ENCODE measurements at places on chromosomes 7 and 10.

GRCh38 chr7:55129541-55130394, 111.0 kb downstream of the EGFR start:
- DNase-seq: no peak

GRCh38 chr10:130875897-130876472, 435.5 kb downstream of the TCERG1L start:
- DNase-seq: no peak

DNA sequence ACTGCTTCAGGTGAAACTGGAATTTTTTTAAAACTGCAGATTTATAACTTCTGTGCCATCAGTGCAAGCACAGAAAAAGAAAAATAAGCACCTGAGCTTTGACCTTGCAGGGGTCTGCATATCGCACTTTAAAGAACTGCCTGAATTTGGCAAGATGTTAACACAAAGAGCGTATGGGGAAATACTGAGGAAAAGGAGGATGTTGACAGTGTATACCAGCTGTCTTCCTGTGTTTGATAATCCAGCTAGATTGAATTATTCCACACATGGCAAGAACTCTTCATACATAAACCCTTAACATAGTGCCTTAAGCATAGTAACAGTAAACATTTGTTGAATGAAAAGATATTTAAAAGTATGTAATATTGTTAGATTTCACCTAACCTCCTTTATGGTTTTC, 30.0 kb downstream of the SMC3 start:
- DNase-seq: no peak

- peak; percentile 77 for DNase-seq
Observed at GRCh38 chr10:87092861-87093631, 1.6 kb downstream of the GLUD1 start.

DNA sequence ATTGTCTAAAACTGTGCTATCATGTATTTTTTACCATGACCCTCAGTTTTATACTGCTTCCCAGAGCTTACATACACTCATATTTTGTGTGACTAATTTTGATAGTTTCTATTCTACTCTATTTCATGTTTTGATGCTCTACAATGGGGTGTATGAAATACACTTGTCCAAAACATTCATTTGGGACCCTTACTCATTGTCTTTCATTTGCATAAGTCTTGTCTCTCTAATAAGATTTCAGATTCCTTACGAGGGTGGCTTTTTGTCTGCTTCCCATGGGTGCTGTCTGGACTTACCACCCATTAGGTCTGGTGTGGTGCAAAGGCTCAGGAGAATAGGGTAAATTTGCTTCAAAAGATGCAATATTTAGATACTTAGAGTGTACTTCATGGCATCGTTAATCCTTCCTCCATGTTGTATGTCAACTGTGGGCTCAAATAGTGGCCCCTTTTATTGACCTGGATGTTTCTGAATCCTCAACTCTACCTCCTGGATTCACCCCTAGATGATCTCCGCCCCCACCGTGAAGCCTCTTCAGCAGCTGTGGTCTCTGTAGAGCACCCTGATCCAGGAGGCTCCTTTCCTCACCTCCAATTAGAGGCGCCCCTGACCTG, 3.6 kb upstream of the GIMAP5 start:
- no peak for DNase-seq

DNA sequence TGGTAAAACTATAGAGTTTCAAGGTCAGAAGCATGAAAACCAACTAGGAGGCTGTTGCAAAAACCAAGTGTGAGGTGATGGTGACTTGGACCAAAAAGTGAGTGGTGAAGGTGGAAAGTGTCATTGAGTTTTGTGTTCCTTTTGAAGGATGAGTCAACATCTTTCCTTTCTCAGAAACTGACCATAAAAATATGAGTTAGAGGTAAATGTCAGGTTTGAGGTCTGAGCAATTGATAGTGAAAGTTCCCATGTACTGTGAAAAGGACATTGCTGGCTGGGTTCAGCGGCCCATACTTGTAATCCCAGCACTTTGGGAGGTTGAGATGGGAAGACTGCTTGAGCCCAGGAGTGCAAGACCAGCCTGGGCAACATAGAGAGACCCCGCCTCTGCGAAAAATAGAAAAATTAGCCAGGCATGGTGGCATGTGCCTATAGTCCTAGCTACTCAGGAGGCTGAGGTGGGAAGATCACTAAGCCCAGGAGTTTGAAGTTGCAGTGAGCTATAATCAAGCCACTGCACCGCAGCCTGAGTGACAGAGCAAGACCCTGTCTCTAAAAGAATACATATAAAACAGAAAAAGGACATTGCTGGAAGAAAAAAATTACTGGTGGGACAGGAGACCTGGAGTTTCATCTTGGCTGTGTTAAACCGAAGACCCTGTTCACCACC, 89.3 kb upstream of the ARID5B start:
- no peak for DNase-seq

- no peak for DNase-seq
Observed at GRCh38 chr7:92253251-92253650, 7.5 kb downstream of the ANKIB1 start.

DNA sequence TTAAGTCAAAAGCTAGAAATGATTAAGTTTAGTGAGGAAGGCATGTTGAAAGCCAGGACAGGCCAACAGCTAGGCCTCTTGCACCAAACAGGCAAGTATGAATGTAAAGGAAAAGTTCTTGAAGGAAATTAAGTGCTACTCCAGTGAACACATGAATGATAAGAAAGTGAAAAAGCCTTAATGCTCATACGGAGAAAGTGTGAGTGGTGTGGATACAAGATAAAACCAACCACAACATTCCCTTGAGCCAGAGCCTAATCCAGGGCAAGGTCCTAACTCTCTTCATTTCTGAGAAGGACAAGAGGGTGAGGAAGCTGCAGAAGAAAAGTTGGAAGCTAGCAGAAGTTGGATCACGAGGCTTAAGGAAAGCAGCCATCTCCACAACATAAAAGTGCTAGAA, 53.0 kb downstream of the DNAJC1 start:
- DNase-seq: no peak

GRCh38 chr10:52772623-52773022, at the start of gene MBL2:
TSS of gene MBL2 (minus strand) at chr10:52772784. CDS start at chr10:52771635, 1,149 bp downstream.
- DNase-seq: no peak

DNA sequence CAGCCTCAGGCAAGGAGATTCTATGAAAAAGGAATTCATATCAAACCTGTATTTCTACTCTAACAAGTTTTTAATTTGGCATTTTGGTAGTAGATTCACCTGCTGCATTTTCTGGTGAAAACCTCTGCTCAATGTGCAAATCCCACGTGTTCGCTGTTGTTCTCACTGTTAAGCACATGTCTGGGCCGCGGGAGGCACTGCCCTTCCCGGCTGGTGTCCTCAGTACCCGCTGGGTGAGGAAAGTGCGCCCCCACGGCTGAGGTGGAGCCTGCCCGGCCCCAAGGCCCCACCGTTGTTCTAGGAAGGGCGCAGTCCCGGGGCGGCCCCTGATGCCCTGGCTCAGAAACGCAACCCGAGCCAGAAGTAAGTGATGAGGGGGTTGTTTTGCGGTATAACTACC, 193.4 kb upstream of the VWC2 start:
- DNase-seq: no peak

GRCh38 chr10:91123261-91123660, 97.2 kb upstream of the PCGF5 start:
- DNase-seq: peak; percentile 90

- DNase-seq: peak; percentile 65
Observed at GRCh38 chr10:61944410-61945147, 43.1 kb downstream of the ARID5B start.

GRCh38 chr7:7757576-7757975, 39.2 kb upstream of the RPA3 start:
- DNase-seq: no peak

DNA sequence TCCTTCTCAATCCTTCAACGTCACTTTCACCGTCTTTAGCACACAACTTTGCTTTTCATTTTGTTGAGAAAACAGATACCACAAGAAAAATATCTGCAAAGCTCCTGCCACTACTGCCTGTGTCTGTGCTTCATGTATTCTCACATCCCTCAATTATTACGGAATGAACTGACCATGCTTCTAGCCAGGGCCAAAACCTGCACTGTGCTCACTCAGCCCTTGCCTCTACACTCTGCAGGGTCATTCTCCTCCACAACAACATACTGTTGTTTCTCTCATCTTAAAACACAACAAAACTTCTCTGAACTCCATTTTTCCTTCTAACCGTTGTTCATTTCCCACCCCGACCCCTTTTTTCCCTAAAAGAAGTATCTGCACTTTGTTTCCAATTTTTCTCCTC, 29.5 kb downstream of the BMPR1A start:
- DNase-seq: no peak

- no peak for DNase-seq
Observed at GRCh38 chr7:25624051-25624450, 395.8 kb upstream of the NPVF start.

DNA sequence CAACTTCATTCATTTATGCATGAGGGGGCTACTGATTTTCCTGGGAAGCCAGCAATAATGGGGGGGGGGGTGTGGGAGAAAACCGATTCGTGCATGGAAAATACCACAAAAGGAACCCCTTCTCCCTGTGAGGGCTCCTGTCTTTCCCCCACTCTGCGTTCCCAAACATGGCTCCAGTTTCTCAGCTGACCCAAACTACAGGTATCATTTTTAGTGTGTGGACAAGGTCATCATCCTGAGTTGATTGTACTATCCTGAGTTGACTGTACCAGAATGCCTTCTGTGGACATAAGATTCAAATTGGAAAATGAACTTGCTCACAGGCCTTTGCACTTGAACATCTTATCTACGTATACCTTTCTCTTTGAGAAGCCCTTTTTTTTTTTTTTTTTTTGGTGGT, 49.9 kb downstream of the ZRANB1 start:
- no peak for DNase-seq

GRCh38 chr7:26444555-26444954, 152.9 kb downstream of the SNX10 start:
- DNase-seq: no peak

DNA sequence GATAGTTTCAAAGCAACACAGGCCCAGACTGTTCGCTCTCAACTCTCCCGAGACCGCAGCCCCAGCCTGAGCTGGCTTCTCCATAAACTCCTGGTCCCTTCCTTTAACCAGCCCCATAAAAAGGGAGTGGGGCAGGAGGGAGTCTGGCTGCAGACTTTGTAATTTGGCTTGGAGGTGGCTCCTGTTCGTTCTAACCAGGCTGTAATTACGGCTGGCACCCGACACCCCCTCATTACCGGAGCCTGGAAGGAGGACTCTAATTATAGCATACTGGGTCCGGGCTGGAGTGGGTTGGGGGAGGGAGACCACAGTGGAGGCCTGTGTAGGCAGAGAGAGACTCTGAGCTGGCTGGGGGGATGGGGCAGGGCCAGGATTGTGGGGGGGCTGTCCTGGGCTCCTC, 49.7 kb downstream of the UNC5B start:
- DNase-seq: no peak
